Astrocyte of the cerebellum (primary cell): ENCODE measurements at places on chromosomes 3 and 15.
A peak's percentile ranks its signal among the peaks of the same experiment; 100 is the strongest.

- peak; percentile 24 for DNase-seq
Measured at GRCh38 chr3:14360123-14360881, 42.1 kb upstream of the SLC6A6 start.

DNA sequence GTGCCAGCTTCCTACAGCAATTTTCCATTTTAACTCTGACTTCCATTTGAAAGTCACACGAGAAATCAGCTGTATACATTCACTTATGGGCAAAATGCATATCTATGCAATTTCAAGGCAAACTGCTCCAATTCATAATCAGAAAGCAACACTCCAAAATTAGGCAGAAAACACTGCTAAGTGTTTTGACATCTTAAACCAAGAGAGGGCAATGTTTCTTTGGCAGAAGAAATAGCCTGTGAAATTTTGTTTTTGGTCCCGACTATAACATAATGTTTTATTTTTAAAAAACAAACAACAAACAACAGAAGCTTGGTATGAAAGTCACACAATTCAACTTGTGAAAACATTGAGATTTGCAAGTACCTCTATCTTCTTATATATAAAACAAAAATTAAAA, 42.6 kb downstream of the GOLIM4 start:
- no peak for DNase-seq

DNA sequence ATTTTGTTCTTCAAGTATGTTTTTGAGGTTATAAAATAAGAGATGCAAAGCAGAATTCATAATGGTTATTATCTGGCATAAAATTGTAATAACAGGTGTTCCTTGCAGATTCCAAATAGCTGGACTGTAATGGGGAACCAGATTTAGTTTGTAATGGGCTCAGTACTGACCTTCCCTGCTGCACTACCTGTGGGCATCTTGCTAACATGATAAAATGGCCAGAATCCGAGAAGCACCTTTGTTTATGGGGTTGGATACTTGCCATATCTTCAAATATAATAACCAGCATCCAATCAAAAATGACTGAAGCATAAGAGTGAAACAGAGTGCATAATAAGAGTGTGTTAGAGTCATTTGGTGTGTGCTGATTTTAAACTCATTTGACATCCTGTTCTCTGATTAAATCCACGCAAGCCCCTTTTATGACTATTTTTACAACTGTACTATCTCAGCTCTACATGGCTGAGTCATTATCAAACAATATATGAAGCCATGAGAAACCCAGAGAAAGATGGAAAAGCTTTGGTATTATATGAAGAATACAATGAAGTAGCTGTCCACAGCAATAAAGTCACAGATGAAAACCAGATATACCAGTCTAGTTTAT, 292.4 kb downstream of the CNTN4 start:
- no peak for DNase-seq

GRCh38 chr3:45558431-45558830, 36.1 kb upstream of the LIMD1 start:
- DNase-seq = no peak

DNA sequence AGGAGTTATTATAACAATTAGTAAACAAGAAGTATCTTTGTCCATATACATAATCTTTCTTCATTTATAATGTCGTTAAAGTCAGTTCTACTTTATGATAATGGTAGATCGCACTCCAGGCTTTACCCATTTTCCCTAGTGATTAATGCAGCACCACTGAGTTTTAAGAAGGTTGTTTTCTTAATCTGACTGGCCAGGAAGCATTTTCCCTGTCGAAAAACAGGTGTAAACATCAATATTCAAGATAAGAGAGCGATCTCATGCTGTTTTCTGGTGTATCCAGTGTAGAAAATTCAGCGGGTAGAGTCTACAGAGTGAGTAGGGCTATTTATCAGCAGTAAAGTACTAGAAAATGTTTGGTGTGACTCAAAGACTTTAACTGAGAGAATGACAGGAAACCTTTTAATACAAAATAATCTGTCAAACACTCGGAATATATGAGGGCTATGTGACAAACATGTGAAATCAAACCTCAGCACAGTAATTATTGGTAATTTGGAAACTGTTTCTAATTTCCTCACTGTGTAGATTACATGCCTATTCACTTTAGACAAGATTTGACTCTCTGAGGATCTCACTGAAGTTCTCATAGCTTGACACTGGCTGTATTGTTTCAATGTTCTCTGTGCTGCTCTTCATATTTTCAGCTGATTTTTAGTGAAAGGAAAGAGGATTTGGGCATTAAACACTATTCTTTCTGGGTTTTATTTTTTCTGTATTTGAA, 1013.2 kb downstream of the VGLL3 start:
- DNase-seq = no peak

DNA sequence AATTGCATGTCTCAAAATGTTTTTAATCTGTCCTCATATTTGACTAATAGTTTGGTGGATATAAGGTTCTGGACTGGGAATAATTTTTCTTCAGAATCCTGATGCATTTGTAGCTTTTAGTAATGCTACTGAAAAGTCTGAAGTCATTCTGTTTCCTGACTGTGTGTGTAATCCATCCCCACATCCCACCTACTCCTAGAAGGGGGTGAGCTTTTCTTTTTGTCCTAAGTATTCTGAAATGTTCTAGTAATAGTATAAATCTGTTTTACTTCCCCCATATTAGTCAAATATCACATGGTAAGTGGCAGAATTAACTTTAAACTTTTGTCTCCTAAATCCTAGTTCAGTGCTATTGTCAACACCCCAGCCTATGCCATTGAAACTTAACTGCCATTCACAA, 162.8 kb downstream of the GREM1 start:
- no peak for DNase-seq

GRCh38 chr3:15783361-15783969, 14.3 kb downstream of the ANKRD28 start:
- peak; percentile 63 for DNase-seq

DNA sequence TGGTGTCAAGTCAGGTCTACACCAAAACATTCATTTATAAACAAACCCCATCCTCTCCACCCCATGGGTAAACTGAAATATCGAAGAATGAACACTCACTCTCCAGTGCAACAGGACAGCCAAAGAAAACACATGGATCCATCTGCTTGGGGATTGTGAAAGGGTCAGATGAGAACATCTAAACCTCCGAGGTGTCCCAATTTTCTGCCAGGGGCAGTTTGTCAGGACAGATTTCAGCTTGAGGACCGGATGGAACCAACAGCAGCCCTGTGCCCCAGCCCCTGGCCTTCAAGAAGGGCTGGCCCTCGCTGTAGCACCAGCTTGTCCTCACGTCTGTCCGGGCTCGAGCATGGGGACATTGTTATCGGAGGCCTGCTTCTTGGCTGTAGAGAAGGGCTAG, 45.5 kb downstream of the PCSK6 start:
- DNase-seq = no peak

GRCh38 chr3:171646357-171647133, 163.7 kb downstream of the PLD1 start:
- DNase-seq = peak; percentile 68

DNA sequence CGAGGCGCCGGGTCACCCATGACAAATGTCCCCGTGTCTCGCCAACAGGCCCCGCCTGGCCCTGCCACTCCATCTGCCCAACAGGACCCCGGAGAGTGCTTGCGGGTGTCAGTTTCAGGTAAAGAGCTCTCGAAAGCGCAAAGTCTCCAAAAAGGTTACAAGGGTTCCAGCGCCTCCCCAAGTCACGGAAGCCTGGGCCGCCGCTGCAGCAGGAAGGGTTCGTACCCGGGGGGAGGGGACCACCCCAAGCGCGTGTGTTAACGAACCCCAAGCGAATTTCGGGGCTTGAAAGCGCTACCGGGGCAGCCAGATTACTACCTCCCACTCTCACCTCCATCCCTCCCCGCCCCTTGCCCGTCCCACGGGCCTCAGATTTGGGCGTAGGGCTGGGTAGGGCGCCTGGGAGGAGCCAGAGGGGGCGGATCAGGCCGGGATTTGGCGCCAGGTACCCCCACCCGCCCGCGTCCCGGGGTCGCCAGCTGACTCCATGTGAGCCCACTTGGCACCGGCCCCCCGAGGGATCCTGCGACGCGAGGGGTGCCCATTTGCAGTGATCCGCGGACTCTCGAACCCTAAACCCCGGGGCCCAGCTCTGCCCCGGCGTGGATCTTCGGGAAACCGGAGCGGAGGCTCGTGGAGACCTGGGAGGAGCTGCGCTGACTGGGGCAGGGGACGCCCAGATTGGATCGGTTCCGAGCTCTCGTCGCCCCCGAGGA, 85.9 kb downstream of the NR2F2 start:
- DNase-seq = no peak

GRCh38 chr3:105715372-105715771, 153.4 kb downstream of the CBLB start:
- peak; percentile 51 for DNase-seq
